Fibroblast of skin of scalp (primary cell): ENCODE measurements at places on chromosomes 2 and 18.

DNA sequence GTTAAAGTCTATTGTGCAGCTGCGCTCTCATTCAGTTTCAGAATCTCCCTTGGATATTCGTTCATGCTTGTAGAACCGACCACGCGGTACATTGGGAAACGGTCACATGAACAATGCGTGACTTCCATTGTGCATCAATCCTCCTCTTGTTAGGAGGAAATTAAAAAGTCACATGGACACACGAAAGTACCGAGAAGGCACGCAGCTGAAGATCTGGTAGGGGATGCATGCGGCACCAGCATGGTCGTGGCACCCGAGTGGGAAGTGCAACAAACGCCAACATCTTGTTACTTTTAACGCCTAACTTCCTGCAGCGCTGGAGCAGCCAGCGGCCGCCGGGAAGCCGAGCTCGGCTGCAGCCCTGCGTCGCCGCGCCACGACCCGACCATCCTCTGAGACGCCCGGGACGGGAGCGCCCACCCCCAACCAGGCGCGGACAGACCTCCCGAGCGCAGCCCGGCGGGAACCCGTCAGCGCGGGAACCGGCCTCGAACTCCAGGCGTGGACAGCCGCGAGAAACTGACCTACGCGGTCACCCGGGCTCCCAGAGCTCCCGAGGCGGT, 412 bp downstream of the OSBPL1A start:
- DNase-seq, result peak; percentile 64

GRCh38 chr18:51110073-51110797, 80.2 kb downstream of the SMAD4 start:
- peak; percentile 40 for DNase-seq

DNA sequence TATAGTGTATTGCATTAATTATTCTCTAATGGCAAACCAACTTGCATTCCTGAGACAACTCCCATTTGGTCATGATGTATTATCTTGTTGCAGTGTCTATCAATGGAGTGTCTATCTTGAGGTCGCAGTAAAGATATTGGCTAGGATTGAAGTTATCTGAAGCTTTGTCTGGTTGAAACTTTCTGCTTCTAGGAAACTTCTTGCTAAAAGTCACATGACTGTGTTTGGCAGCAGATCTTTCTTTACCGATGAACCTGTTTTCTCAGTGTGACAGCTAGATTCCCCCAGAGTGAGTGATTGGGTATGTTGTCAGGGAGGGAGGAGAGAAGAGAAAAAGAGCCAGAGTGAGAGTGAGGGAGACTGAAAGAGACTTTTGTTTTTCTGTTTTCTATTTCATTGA, 119.6 kb downstream of the QPCT start:
- no peak for DNase-seq

- peak; percentile 60 for DNase-seq
These were observed 19.7 kb downstream of the CLUL1 start for GRCh38 chr18:616380-616995.

GRCh38 chr2:173521450-173522192, 166.9 kb downstream of the CDCA7 start:
- no peak for DNase-seq

DNA sequence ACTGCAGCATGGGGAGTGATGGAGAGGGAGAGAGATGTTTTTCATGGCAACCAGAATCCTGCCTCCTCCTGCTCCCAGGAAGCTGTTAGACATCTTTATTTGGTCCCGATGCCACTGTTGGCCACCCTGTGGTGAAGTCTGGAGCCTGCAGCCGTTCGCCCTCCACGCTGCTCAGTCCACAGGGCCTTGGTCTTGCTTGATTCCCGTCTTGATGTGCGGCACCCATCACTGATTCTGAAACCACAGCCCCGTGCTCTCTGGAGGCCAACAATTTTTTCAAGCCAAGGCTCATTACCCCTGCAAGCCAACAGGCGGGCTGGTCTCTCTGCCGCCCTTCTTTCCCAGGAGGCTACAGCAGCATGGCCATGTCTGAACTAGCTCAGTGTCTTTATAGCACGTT, 24.5 kb downstream of the SIGLEC15 start:
- peak; percentile 22 for DNase-seq

GRCh38 chr2:215105607-215106354, 32.6 kb downstream of the ABCA12 start:
- DNase-seq, result no peak

- DNase-seq, result no peak
These were observed 196.4 kb upstream of the TWIST2 start for GRCh38 chr2:238651306-238652052.

- no peak for DNase-seq
These were observed 704 bp upstream of the ODC1 start for GRCh38 chr2:10448576-10449485.

- DNase-seq, result no peak
These were observed 134.1 kb upstream of the LGALSL start for GRCh38 chr2:64319896-64320295.

GRCh38 chr2:143356336-143356735, 227.1 kb downstream of the ARHGAP15 start:
- DNase-seq, result no peak

DNA sequence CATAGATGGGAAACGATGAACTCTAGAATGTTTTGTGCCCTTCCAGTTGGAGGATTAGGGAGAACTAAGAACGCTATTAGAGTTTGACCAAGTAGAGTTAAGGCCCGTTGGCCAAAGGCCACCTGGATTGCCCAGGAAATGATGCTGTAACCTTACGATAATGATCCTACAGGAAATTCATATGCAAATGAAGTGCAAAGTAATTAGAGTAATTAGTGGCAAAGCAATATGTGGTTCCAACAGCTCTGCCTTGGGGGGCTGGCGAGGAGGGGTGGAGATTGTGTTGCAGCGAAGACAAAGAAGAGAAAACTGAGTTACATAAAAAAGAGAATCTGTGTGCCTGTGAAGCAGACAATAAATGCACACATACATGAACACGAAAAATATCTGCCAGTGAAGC, 61.5 kb upstream of the BOD1L2 start:
- no peak for DNase-seq

DNA sequence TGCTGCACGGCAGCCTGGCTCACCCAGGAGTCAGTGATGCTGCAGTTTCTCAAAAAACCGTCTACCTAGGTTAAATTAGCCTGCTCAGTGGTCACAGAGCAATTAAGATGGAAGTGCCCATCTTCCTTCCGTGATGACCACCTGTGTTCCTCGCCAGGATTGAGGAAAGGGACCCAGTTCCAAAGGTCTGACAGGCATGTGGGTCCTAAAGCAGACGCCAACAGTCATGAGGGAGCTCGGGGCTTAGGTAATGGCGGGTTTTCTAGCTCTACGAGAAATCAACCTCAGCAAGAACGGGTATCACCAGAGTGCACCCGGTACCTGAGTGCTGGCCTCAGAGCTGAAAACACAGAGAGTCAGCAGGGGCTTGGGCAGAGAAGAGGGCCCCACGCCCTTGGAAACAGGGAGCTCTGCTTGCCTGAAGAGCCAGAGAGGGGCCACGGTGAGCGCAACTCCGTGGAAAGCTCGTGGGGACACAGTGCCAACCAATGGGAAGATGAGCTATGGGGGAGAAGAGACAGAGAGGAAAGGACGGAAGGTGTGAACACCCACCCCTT, 34.3 kb upstream of the DNMT3A start:
- DNase-seq, result no peak

DNA sequence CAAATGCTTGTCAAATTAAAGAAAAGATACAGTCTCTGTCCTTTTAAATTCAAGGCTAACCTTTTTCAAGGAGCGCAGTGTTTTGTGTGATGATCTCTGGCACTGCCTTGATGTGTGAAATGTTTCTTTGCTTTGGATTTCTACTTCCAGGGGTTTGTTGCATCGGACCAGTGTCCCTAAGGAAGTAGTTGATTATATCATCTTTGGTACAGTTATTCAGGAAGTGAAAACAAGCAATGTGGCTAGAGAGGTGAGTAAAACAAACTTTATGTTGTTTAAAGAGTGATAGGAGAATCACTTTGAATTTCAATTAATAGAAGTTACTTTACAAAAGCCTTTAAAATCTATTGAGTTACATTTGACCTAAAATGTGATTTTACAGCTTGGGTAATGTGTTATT, 28.8 kb downstream of the HADHB start:
- peak; percentile 69 for DNase-seq

DNA sequence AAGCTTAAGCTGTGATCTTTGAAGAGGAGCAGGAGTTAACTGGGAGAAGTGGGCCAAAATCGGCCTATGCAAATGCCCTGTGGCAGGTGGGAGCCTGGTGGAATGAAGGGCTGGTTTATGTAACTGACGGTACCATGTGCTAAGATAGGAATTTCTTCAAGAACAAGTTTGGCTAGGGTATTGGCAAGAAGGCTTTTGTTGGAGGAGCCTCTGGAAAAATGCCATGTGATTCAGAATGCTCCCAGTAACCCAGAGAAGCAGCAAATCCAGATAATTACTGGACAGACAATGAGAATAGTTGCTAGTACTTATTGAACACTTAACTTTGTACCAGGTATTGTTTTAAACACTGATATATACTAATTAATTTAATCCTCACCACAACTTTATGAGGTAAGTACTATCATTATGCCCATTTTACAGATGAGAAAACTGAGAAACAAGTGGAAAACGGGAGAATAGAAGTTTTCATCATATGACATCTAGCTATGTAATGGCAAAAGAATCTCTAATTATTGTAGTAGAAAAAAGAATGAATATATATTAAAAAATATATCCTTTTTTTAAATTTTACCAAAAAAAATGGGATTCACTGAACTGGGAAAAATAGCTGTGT, 9.1 kb upstream of the FAM124B start:
- DNase-seq, result peak; percentile 21

- DNase-seq, result no peak
These were observed 127.7 kb downstream of the DNAH6 start for GRCh38 chr2:84643991-84644390.

- peak; percentile 69 for DNase-seq
These were observed 74.9 kb downstream of the LTBP1 start for GRCh38 chr2:33021542-33022227.

GRCh38 chr2:183579686-183580085, 455.4 kb downstream of the NUP35 start:
- DNase-seq, result no peak

GRCh38 chr2:217535957-217536708, 466.7 kb downstream of the TNS1 start:
- no peak for DNase-seq

GRCh38 chr2:74206180-74206688, 7.8 kb downstream of the MTHFD2 start:
- DNase-seq, result peak; percentile 25

DNA sequence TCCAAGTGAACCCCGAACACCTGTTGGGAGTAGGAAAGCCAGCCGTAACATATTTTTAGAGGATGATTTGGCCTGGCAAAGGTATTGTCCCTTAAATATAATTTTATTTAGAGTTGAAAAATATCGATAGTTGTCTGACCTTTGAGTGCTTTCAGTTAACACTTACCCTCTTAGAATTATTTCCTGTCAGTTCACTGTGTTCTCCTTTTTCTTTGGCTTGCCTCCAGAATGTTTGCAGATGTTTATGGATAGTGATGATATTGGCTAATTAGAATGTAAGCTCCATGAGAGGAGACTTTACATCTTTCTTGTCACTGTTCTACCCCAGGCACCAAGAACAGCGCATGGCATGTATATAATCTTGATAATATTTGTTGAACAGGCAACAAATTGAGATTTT, 19.8 kb downstream of the PIKFYVE start:
- DNase-seq, result no peak

DNA sequence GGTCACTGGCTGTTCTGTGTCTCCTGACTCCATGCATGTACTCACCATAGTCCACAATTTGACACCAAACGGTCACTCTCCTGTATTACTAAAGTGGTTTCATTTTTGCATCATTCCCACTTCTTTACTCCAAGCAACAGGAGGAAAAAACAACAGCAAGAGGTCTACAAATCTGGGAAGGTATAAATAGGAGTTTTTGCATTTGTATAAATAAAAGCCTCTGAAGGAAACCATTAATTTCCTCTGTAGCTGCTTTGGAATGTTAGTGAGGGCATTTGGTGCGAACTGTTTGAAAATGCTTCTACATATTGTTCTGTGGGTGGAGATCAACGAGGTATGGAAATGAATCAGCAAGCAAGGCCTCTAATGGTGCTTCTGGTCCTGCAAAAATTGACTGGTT, 148.5 kb upstream of the DLX2 start:
- peak; percentile 63 for DNase-seq

DNA sequence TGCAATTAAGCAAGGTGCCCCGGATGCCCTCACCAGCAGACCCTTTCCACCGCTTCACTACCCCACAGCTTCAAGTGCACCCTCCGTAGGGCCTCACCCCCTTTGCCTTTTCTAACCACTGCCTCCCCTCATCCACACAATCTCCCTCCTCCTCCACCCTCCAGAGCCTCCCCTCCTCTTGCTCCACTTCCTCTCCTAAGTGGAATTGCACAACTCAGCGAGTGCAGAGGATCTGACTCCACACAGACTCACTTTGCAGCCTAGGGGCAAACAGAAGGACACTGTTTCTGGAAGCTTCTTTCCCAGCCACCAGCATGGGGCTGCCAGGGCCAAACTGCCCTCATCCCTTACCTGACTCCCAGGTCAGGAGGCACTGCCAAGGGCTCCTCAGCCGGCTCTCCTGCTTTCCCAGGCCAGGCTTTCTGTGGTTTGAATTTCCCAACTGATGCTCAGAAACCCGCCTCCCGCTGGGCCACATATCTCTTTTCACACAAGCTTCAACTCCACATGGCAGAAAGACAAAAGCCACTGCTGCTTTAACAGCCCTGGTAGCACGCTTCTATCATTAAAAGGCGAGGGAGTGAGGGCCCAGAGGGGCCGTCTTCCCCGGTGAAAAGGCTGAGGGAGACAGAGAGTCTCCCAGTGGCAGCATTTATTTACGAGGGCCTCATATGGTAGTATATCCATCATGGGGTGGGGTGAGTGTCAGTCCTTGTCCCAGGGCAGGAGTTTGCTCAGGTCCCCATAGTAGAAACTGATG, 74.7 kb upstream of the MGAT4A start:
- peak; percentile 23 for DNase-seq

- DNase-seq, result no peak
These were observed 995.6 kb upstream of the SLC39A10 start for GRCh38 chr2:194661431-194661830.

DNA sequence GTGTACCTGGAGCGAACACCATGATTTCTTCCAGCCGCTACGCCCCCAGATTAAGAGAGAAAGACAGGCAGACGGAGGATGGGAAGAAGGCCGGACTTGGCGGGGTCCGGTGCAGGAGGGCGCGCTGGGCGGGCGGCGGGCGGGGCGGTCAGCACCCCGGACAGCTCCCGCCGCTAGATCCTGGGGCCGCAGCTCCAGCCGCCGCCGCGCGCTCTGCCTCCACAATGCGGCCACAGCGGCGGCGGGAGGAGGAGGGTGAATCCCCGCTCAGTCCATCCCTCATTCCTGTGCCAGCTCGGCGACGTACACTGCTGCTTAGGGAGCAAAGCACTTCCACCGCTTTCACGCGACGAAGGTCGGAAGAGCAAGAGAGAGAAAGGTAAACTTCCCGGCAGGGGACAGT, at the start of gene AKAIN1:
Gene AKAIN1, minus strand, starts transcription at position 226 of the 403 bp plus-strand sequence. Its CDS starts 204 bp downstream, at position 22.
- DNase-seq, result peak; percentile 56

DNA sequence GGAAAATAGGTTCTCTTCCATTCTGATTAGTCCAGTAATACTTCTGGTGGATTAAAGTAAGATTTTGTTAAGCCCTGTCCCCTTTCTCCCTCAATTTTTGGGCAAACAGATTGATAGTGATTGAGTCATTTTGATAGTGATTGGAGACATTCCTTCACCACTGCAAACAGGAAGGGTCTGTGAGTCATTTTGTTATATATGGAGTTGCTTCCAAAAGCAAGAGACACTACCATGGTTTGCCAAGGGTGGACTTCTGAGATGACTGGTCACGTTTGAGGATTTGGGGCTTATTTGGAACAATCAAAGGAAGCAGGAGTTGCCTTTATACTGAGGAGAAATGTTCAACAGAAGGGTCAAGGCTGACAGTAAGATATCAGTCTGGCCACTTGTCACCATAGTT, 249.9 kb downstream of the PARD3B start:
- DNase-seq, result peak; percentile 58
